ENCODE measurements at places on chromosomes 12 and 14.

GRCh38 chr12:89877671-89878070, 169.0 kb upstream of the ATP2B1 start:
- no peak for DNase-seq

DNA sequence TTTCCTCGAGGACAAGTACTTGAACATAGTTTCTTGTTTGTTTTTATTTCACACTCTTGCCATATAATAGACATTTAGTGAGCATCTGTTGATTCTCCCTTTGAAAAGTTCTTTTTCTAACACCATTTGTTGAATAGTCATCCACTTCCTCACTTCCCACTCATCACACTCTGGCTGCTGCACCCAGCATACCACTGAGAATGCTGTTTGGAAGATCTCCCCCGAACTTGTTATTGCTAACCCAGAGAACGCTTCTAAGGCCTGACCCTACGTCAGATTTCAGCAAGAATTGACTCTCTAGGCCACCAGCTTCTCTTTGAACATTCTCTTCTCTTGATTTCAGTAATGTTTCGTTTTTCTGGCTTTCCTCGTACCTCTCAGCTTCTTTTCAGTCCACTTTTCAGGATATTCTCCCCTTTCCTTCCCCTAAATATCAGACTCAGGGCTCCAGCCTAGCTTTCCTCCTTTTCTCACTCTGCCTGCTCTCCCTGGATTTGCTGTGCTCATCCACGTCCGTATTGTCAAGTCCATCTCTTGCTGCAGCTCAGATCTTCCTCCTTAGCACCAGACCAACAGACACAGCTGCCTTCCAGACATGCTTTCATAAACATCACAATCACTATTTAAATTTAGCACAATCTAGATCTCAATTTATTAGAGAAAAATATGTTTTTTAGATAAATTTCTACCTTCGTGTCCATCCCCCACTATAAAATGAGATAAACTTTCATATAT, 94.0 kb upstream of the SLC38A4 start:
- DNase-seq, result no peak

GRCh38 chr12:132729541-132730320, 19.1 kb downstream of the PGAM5 start:
- no peak for DNase-seq

DNA sequence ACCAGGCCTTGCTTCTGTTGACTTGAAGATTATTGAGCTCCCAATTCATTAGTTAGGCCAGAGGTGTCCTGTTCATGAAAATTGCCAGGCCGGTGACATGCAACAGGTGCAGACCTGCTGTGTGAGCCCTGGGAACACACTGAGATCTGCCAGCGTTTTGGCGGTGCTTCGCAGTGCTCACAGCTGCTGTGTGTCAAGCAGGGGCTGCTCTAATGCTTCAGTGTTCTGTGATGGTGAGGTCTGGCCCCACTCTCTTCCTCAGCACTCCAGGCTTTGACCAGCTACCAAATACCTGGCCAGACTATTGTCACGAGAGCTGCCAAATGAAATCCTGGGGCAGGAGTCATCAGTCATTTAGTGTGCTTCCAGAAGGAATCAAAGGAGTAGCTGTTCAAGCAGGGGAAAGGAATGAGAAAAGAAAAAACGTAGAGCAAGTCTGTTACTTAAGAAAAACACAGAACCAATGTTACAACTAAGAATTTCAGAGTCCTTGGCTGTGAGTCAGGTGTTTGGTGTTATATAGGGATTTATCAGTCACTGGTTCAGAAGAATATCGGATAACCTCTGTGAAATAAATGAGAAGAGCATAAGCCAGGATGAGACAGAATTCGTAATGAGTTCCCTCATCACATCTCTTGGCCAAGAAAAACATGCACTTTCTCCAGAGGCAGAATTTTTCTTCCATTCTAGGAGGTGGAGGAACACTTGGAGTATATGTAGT, 150.8 kb downstream of the FBXL14 start:
- no peak for DNase-seq

DNA sequence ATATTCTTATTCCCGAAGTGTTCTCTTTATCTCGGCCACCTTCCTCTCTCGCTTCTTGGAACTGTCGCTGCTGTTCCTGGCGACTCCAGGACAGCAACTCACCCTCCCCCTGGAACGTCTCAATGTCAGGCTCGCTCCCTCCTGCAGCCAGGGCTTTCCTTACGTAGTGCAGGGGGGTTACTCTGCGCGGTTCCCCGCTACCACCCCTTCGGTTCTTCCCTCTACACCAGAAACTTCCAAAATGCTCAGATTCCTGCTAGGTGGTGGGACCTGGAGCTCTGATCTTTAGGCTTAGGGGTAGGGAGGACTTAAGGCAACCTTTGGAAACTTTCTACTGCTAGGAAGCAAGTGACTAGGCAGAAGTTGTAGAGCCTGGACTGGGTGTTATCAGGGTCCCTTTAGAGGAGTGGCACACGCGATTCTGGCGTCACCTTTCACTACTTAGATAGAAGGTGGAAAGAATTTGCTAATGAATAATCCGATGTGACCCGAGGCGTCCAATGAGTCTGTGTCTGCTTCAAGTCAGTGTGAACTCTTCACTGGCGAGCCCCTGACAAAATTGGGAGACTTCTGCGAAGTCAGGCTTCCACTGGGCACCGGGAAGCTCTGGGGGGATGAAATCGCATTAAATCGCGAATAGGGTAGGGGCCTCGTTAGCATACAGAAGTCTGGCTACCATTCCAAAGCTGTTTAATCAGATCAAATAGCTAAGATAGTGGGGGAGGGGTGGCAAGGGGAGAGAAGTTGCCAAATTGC, 900 bp upstream of the DPF3 start:
- DNase-seq, result no peak

GRCh38 chr12:18103624-18104023, 13.6 kb upstream of the RERGL start:
- DNase-seq, result no peak

DNA sequence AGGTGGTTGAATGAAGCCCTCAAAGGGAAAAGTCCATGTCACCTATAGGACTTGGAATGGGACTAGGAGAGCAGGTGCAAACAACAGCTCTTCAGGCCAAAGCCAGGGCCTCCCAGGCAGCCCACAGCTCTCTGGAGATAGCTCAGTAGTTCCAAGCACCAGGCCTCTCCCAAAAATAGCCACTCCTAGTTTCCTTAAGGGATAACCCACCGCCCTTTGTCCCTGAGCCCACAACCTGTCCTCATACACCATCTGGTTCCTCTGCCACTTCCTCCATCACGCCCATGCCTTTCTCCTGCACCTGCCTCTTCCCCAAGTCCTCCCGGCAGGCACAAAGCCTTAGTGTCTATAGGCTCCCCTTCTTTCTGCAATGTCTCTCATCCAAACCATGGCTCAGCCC, 2.1 kb downstream of the RAB15 start:
- no peak for DNase-seq

- DNase-seq, result no peak
Measured at GRCh38 chr14:104678346-104678745, 11.1 kb upstream of the INF2 start.

GRCh38 chr14:34691206-34691605, 23.2 kb downstream of the CFL2 start:
- no peak for DNase-seq

- no peak for DNase-seq
Measured at GRCh38 chr14:105177082-105177481, 4.0 kb downstream of the NUDT14 start.

DNA sequence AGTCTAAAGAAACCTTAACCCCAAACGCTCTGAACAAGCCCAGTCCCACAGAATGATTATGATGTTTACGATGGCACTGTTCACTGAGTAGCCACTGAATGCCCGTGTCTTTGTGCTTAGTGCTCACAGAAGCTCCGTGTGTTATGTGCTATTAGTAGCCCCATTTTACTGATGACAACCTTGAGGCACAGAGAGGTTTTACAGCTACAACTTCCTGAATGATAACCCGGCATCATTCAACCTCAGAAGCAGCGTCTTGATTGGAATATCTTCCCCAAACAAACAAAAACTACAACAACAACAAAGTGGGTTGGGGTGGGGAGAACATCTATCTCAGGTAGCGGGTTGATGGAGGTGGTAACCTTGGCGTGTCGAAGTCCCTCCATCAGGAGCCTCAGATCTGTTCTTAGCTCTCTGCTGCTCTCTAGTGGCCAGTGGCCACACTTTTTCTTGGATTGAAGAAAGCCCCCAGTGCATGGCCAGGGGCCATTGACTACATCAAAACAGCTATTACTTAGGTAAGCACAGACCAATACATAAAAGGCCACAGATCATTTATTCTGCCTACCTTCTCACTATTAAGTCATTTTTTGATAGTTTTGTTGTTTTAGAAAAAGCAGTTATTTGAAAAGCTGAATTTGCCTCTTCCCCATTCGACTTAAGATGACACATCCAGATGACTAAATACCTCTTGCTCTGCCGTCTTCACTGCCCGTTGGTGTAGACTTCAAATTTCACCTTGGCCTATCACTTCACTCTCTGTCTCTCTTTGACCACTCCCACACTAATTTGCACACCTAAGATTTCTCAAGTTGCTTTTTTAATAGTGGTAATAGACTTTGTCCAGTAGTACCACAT, 376.9 kb downstream of the GALC start:
- DNase-seq, result no peak

GRCh38 chr14:54692284-54692772, 125.4 kb downstream of the SAMD4A start:
- no peak for DNase-seq

- DNase-seq, result no peak
Measured at GRCh38 chr12:51672334-51672733, 81.3 kb downstream of the SCN8A start.

- DNase-seq, result no peak
Measured at GRCh38 chr12:58765076-58765475, 155.2 kb downstream of the LRIG3 start.

DNA sequence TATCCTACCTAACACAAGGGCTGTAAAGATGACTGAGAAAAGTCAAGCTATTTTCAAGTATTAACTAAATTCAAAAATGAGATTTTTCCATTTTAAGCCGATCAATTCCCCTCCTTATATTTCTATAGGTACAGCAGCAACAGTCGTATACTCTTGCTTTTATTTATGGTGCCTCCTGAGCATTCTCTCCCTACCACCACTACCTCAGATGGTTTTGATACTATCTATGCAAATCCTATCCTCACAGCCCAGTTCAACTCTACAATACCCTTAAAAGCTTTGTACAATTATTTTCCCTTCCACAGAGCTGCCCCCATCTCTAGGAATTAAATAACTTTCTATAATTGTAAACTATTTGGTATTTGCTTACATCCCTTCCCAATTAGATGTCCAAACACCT, 52.1 kb downstream of the GALC start:
- no peak for DNase-seq

DNA sequence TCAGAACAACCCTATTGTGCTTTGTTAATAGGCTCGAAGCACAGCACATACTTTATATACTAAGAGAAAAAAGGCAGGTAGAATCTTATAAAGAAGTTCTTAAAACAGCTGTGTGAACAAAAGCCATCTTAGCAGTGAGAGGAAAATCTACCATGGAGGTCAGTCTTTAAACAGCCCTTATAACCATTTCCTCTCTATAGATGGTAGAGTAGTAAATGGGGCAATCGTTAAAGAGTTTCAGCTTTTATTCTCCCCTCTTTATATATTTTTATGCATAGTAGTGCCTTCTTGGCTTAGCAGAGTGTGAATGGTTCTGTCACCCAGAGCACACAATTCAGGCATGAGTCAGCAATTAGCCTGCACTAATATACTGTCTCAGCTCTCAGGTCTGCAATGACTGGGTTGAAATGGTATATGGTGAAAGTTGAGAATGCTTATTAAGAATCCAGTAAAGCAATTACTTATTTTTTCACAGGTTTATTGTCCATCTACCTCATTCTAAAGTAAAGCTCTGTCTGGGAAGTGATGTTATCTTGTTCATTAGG, 305.0 kb downstream of the NELL2 start:
- no peak for DNase-seq

DNA sequence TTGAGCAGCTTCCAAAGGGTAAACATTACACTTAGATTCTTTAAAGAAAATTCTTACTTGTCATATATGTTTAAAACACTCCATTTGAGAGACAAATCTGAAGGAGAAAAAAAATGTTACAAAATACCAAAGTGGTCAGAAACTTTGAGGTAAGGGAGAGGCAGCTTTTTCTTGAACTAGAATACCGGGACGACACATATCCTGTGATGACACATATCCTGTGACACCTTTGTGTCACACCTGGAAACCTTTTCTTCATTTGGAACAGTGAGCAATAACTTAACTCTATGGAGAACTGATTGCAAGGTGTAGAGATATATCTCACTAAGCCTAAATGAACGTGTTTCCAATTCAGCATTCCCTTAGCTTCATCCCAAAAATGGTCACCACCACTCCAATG, 4.6 kb upstream of the GRIN2B start:
- no peak for DNase-seq

Data from ascending aorta (tissue), 2 donors.